ENCODE measurements at places on chromosomes 11 and 22.

DNA sequence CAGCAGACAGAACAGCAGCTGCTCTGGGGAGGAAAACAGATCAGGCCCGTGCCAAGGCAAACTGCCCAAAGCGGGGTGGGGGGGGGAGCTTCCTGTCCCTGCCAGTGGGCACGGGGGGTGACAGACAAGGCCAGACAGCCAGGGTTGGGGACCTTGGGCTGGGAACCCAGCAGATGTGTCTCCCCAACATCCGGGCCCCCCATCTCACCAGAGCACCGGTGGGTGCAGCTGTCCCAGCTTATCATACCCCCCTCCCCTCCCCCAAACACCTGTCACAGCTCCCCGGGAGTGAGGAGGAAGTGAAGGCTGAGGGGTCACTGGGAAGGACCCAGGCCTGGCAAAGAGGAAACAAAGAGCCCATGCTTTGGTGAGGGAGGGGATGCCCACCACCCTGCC lies 1.3 kb downstream of the PPP1R14B start:
- DNase-seq = peak; percentile 83

DNA sequence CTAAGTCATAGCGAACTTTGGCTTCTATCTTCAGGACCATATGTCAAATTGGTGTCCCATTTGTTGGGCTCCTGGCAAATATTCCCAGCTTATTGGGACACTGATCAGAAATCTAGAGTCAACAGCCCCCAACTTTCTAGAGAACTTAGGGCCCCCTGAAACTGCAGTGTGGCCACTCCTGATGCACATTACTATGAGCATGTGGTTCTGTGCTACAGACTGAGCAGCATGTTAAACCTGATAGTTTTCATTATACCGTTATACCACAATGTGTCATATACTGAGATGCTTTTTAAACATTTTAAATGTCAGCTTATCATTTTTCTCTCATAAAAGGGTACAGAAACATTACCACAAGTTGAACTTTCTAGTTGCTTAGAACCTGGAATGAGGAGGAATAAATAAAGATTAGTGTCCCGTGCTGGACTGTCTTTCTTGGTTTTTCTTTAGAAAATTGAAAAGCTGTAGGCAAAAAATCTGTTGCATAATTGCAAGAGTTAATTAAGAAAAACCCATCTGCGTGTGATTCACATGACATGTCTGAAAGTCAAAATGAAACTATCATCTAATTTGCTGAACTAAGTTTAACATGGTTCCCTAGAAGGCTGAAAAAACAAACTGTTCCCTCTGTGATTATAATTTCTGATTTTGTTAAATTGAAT lies 16.4 kb upstream of the CTSC start:
- DNase-seq = no peak

DNA sequence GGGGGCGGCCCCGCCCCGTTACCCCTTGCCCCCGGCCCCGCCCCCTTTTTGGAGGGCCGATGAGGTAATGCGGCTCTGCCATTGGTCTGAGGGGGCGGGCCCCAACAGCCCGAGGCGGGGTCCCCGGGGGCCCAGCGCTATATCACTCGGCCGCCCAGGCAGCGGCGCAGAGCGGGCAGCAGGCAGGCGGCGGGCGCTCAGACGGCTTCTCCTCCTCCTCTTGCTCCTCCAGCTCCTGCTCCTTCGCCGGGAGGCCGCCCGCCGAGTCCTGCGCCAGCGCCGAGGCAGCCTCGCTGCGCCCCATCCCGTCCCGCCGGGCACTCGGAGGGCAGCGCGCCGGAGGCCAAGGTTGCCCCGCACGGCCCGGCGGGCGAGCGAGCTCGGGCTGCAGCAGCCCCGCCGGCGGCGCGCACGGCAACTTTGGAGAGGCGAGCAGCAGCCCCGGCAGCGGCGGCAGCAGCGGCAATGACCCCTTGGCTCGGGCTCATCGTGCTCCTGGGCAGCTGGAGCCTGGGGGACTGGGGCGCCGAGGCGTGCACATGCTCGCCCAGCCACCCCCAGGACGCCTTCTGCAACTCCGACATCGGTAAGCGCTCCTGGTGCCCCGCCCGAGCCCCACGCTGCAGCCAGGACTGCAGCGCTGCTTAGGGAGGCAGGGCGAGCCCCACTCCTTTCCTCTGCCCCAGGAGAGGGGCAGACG lies at the start of gene TIMP3:
Gene TIMP3 (plus strand): TSS at position 169 of the 700 bp plus-strand sequence. CDS start 297 bp downstream, at position 466.
- DNase-seq = no peak

DNA sequence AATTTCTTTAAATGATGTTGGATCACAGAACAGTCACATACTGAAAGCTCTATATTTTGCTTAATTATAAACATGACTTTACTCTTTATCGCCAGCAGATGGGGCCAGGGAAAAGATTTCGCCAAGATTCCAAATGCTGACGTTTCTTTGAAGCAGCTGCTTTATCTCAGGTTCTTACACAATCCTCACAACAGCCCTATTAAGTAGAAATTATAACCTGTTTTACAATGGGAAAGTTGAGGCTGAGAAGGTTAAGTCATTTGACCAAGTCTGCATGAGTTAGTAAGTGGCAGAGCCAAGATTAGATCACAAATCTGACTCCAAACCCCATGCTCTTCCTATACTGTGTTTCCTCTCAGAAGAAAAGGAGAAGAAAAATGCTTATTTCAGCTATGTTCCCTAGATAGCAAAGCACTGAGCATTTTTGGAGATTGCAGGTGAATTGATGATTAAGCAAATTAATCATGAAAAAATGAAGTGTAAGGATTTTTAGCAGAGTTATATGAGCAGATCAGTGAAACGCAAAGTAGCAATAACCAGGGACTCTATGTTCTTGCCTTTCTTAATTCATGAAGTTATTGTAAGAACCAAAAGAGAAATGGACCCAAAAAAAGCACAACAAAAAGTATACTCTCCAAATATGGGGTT lies 79.0 kb downstream of the AASDHPPT start:
- peak; percentile 34 for DNase-seq

DNA sequence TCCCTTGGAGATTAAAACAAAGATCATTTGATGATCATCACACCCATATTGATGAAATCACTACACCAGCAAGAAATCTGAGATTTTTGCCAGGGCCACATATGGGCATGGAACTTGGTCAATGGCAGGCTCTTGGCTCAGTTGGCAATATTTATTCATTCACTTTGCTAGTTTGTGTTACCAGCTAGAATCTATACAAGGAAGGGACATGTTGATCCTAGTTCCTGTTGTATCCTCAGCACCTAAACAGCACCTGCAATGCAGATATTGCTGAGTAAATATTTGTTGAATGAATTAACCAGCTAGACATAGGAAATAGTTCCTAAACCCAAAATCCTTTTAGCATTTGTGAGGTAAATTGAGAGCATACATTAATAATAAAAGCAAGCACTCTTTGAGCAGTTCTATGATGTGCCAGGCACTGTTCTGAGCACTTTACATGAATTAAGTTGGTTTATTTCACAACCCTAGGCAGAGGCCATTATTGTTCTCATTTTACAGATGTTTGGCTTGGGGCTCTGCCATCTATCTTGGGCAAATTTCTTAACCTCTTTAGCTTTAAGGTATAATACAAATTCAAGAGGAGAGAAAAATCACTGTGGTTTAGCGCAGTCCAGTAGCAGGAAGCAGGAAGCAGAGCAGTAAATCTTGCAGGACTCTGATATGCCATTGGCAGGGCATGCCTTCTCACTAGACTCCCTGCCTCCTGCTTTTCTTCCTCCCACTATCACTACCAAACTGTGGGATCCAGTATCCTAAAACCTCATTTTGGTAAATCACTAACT lies 1.6 kb downstream of the TRIM68 start:
- DNase-seq = no peak

DNA sequence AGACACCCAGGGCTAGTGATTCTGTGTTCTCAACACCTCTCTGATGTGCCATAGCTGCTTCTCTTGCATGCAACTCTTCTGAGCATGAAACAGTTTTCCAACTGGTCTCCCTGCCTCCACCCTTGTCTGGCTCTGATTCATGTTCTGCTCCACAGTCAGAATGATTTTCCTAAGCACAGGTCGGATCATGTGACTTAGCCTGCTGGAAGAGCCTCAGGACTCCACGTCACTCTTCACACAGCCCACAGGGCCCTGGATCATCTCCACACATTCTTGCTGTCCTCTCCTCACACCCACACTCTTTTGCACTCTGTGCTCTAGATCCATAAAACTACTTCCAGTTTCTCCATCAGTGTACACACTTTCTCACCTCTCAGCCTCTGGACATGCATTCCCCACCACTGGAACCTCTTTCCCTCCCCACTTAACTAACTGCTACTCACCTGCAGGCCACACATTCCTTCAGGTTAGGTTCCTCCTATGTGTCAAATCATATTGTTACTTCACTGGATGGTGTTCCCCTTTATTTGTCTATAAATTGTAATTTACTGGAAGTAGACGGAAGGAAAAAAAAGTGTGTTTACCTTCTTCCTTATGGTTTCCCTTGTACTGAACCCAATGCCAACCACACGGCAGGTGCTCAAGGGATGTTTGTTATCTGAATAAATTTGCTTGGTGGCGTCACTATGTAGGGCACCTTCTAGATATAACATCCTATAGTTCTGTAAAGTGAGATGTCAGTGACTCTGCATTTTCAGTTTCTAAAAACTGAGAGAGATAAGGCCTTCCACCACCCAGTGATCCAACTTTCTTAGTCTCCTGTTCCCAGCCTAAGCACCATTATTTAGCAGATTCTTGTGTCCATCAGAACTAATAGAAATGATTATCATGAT lies 133.7 kb downstream of the ETS1 start:
- no peak for DNase-seq

GRCh38 chr11:133269267-133269666 lies 263.0 kb downstream of the OPCML start:
- no peak for DNase-seq

DNA sequence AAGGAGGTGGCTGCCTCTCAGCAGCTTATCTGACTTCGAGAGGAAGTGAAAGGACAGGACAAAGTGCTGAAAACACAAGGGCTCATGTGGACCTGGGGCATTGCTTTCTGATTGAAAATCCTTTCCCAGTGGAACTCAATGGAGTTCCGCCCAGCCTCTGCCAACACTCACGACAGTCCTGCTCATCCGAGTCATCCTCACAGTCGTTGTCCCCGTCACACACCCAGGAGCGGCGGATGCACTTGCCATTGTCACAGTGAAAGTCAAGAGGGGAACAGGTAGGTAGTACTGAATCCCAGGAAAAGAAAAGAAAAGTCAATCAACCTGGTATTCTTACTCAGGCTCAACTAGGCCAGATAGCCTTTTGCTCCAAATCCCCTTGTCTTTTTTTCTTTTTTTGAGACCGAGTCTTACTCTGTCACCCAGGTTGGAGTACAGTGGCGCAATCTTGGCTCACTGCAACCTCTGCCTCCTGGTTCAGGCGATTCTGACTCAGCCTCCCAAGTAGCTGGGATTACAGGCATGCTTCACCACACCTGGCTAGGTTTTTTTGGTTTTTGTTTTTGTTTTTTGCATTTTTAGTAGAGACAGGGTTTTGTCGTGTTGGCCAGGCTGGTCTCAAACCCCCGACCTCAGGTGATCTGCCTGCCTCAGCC lies 18.1 kb downstream of the LRP4 start:
- DNase-seq = no peak

- DNase-seq = peak; percentile 23
These were observed 714.7 kb upstream of the TENM4 start for GRCh38 chr11:80155412-80156017.

DNA sequence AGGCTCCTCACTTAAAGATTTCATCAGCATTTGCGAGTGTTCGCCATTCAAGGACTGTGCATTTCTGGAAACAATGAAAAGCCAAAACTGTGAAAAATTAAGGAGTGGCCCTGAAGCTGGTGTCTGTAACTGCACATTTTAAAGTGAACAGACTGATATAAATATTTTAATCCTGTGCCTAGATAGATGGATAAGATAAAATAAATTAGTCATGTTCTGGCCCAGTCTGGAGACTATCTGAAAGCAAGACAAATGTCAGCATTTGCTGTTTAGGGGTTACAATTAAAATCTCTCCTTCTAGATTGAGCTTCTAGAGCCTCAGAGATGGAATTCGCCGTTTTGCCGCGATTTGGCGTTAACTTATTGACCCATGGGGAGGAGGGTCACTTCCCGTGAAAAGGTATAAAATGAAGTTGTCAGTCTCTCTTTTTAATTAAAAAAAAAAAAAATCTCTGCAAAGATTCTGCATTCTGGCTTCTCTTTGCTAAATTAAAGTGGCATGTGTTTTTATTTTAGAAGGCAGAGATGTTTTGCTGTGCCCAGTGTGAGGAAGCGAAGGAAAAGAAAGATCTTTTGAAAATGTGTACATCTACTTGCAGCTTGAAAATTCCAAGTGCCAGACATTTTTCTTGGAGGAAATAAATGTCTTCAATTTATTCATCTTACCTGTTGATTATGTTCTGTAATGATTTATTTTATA lies 79.7 kb upstream of the WNT7B start:
- no peak for DNase-seq

- peak; percentile 86 for DNase-seq
These were observed 110.2 kb downstream of the ST3GAL4 start for GRCh38 chr11:126465573-126466188.

DNA sequence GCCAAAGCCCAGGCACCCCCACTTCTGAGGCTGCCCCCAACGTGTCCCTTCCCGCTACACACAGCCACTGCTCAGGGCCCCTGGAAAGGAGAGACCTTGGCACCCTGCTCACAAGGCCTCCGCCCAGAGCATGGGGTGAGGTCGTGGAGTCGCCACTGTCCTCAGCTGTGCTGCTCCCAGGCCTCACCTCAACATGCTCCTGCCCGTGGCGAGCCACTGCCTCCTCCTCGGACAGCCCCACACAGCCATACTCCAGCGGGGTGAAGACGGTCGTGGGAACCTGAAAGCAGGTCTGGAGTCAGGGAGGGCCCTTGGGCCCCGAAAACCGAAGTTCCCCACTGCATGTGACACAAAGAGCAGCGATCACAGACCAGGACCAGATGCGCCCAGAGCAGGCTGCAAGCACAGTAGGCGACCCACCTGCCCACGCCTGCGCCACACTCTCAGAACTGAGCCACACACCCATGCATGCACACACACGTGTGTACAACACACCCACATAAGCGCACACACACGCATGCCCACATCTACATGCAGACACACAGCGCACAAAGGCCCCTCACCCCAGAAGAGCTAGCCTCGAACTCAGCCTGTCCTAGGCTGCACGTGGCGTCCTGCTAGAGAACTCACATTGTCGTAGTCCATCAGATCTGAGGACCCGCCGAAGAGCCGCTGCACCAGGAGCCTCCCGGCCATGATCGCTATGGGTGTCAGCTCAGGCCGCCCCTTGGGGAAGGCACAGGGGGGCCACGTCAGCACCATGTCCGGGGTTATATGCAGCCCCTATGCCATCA lies 25.5 kb upstream of the GNB1L start:
- DNase-seq = no peak

DNA sequence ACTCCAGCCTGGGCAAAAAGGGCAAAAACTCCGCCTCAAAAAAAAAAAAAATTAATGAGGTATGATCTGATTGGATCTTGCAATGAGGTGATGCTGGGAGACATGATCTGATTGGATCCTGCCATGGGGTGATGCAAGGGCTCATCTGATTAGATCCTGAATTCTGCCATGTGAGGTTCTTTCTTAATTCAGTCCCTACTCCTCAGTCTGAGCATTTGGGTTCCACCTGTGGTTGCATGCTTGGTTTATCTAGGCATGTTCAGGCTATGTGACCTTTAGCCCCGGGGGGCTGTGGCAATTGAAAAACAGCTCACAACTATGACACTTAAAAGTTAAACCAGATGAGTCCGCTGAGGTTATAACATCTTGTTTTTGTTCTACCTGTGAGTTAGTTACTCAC lies 4.8 kb upstream of the TRIM6 start:
- no peak for DNase-seq

GRCh38 chr11:70796648-70797227 lies 398.4 kb downstream of the CTTN start:
- peak; percentile 49 for DNase-seq
